IPS-NIHi11 (cell line): ENCODE measurements at places on chromosomes 4 and X.

- DNase-seq, result no peak
Observed at GRCh38 chr4:3869661-3870566, 103.7 kb downstream of the ADRA2C start.

- no peak for DNase-seq
Observed at GRCh38 chr4:141548791-141549190, 87.6 kb upstream of the IL15 start.

- DNase-seq, result no peak
Observed at GRCh38 chr4:161167539-161167938, 996.3 kb downstream of the FSTL5 start.

- peak; percentile 24 for DNase-seq
Observed at GRCh38 chrX:69173906-69174305, 8.7 kb upstream of the PJA1 start.

- no peak for DNase-seq
Observed at GRCh38 chrX:143306991-143307937, 210.0 kb downstream of the SPANXN3 start.

- DNase-seq, result no peak
Observed at GRCh38 chr4:136007991-136008390, 1524.3 kb downstream of the PCDH18 start.

- DNase-seq, result no peak
Observed at GRCh38 chr4:23413631-23414030, 476.2 kb downstream of the PPARGC1A start.

GRCh38 chr4:22413471-22413870, 102.4 kb downstream of the ADGRA3 start:
- DNase-seq, result no peak

- peak; percentile 48 for DNase-seq
Observed at GRCh38 chr4:27010334-27010940, 149.8 kb downstream of the STIM2 start.

- no peak for DNase-seq
Observed at GRCh38 chrX:26915064-26915463, 548.1 kb downstream of the PPP4R3C start.

DNA sequence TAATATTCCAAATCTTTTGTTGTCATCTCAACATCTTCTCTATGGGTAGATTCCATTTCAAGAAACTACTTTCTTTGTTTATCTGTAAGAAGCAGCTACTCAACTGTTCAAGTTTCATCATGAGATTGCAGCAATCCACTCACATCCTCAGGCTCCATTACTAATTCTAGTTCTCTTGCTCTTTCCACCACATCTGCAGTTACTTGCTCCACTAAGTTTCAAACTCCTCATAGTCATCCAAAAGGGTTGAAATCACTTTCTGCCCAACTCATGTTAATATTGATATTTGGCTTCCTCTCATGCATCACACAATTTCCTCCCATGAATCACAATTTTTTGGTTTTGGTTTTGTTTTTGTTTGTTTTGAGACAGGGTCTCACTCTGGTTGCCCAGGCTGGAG, 35.7 kb downstream of the ADH5 start:
- DNase-seq, result no peak

- peak; percentile 33 for DNase-seq
Observed at GRCh38 chr4:25635501-25635900, 20.1 kb upstream of the SLC34A2 start.

GRCh38 chr4:126738527-126738923, 894.2 kb upstream of the INTU start:
- DNase-seq, result no peak

DNA sequence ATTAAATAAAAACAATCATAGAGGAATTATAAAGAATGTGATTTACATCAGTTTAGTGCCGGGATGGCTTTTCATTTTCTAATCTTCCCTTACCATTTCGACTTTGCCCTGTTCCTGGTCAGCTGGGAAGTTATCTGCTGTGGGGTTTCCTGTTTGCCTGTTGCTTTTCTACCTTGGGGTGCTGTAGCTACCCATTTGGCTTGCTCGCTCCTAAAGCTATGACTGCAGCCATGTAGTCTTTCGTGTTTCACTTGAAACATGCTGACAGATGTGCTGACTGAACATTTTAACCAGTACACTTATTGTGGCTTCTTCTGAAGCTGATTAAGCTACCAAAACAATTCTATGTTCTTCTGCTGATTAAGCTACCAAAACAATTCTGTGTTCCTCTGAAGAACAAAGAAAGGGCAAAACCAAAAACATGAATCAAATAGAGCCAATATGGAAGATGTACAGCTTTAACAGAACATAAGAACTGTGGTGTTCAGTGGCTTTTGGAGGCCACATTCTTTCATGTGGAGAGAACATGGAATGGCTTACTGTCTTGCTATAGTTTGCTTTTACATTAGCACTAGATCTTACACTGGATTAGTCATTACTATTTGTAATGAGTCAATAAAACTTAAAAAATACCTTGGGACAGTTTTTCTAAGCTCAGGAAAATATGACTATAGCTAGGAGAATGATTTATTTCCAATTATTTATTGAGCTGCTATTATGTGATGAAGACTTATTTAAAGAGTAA, 440.4 kb downstream of the SPRY1 start:
- DNase-seq, result no peak

- DNase-seq, result no peak
Observed at GRCh38 chr4:158766434-158767044, 2.3 kb upstream of the FNIP2 start.

- no peak for DNase-seq
Observed at GRCh38 chr4:147950261-147950660, 218.4 kb downstream of the ARHGAP10 start.

DNA sequence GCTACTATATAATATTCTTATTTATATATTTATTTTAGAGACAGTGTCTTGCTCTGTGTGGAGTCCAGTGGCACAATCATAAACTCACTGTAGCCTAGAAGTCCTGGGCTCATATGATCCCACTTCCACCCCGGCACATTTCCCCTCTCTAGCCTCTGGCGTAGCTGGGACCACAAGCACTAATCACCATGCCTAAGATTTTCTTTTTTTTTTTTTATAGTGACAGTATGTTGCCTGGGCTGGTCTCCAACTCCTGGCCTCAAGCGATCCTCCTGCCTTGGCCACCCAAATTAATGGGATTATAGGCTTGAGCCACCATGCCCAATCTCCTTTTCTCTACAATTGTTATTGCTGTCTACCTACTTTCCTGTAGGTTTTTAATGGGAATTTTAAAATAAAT, 74.1 kb upstream of the BMP3 start:
- no peak for DNase-seq

DNA sequence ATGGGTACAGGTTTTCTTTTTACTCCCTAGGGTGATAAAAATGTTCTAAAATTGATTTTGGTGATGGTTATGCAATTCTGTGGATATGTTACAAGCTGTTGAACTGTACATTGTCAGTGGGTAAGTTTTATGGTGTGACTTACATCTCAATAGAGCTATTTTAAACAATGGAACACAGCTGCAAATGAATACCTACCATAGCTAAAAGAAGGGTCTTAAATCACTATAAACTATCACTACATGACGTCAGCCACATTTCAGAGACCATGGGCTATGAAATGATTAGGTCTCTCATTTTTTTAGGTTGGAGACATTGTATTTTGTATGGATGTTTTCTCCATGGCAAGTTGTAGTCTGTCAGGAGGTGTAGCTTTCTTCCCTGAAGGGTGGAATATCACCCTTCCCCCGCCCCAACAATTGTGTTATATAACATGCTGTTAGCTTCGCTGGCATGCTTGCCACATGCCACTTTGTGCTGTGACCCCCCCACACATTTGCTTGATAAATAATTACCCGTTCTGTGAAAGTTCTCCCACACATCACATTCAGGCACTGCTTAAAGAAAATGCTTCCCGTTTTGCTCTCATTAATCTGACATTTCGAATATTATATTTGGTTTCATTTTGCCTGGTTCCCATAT, 159.7 kb downstream of the ARHGAP10 start:
- no peak for DNase-seq

- no peak for DNase-seq
Observed at GRCh38 chr4:60726779-60727178, 473.3 kb upstream of the ADGRL3 start.

- no peak for DNase-seq
Observed at GRCh38 chr4:83862471-83862870, 326.6 kb downstream of the GPAT3 start.

- peak; percentile 5 for DNase-seq
Observed at GRCh38 chrX:37958525-37959211, 47.7 kb upstream of the SYTL5 start.

GRCh38 chr4:155626561-155626960, 40.1 kb upstream of the GUCY1A1 start:
- no peak for DNase-seq

DNA sequence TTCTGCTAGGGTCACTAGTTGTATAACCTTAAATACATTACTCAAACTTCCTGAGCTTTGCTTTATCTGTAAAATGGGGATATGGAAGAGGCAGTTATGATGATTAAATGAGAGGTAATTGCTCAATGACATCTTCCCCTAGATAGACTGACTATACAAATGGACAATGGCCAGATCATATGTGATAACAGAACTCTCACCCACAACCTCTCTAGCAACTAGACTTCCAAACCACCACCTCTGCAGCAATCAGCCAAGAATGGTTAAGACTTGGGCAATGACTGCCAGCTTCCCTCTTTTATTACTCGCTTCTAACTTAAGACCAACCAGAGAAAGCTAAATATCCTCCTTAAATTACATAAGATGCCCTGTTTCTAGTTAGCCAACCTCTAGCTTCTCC, 2.9 kb upstream of the SEPSECS start:
- DNase-seq, result no peak

GRCh38 chr4:125961626-125962025, 646.9 kb downstream of the FAT4 start:
- no peak for DNase-seq

DNA sequence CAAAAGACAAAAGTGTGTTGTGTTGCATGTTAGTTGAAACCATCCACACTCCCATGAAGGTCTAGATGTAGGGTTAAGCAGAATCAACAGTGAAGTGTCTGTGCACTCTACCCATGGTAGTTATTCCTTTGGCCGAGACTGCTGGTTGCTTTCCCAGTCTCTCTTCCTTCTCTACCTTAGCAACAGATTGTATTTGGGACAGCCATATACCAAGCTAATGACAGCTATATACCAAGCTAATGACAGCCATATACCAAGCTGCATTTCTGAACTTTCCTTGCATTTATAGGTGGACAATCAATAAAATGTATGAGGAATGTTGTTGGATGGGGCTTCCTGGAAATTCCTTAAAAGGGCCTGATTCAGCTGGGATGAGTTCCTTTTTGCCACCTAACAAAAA, 80.5 kb upstream of the ENPEP start:
- no peak for DNase-seq

- peak; percentile 3 for DNase-seq
Observed at GRCh38 chrX:152154050-152154449, 15.7 kb upstream of the MAGEA10 start.

DNA sequence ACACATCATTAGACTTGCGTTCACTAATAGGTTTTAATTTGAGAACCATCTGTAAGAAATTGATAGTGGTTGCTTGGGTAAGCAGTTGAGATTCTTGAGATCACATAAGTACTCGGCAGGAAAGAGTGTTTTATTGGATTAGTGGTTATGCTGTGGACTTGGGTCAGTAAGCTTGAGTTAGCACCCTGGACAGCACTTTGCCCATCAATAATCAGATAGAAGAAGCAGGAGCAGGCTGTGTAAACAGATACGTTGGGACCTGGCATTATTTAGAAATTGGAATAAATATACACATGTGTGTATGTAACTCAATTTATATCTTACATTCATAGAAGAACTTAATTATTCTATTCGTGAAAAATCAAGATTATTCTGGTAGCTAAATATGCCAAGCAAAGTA, 357.5 kb upstream of the SMIM31 start:
- DNase-seq, result peak; percentile 10

DNA sequence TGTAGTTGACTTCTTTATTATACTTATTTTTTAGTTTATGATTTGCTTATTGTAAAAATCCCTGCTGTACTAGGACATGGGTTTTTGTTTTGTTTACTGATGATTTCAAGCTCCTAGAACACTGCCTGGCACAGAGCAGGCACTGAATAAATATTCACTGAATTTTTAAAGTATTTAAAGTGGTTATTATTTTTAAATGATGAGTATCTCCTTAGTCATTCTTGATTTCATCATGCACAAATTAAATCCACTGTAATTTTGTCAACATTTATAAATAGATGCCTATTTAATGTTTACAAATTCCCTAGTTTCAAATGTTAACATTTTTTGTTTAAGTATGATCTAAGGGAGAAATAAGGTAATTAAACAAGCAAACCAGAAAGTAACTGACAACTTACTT, 367.9 kb upstream of the SLIT2 start:
- DNase-seq, result no peak

- no peak for DNase-seq
Observed at GRCh38 chrX:109463784-109464183, 18.1 kb downstream of the GUCY2F start.

DNA sequence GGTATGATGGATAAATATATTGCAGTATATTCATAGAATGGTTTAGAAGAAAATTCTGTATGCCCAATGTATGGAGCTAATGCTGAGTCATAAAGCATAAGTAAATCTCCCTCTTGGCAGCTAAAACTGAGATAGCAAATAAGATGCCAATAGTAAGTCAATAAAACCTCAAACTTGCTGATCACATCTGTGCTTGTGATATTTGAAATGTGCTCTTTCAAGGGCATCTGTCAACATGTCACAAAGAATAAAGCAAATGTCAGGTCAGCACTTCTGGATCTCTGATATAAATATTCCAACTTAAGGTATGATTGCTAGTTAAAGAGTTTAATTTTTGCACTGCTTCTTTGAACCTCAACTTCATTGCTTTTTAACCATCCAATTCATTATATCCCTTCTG, 262.3 kb upstream of the EMCN start:
- DNase-seq, result no peak

DNA sequence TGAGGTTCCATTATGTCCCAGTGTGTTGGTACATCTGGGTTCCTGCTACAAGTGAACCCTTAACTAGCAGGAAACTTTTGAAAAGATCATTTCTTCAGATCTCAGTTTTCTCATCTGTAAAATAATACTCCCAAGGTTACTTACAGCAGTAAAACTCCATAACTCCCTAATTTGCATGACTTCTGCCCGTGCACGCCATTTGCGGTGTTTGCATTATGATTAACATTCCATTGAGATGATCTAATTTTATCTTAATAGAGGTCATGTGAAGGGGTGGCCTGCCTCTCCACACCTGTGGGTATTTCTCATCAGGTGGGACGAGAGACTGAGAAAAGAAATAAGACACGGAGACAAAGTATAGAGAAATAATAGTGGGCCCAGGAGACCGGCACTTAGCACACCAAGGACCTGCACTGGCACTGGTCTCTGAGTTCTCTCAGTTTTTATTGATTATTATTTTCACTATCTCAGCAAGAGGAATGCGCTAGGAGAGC, 219.8 kb downstream of the TLL1 start:
- DNase-seq, result no peak

- DNase-seq, result no peak
Observed at GRCh38 chr4:119205690-119206089, 6.8 kb upstream of the USP53 start.

DNA sequence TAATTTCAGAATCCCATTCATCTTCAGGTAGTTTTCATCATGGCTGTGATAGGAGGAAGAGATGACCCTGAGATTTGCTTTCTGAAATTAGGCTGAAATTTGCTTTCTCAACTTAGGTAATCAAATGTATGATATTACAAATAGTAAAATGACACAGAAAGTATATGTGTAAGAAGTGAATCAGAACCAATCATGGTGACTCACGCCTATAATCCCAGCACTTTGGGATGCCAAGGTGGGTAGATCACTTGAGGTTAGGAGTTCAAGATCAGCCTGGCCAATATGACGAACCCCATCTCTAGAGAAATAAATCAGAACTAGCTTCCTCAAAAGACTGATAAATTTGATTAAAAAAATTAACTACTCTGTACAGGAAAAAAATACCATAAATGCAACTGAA, 555.4 kb downstream of the STPG2 start:
- no peak for DNase-seq
